Progenitor cell of endocrine pancreas (in vitro differentiated cells): ENCODE measurements at places on chromosomes 13 and 19.

- no peak for DNase-seq
- H3K36me3 ChIP-seq, result no peaks in the 10 kb centered on the region
- peaks cover 35% of the 10 kb centered on the region for H3K27me3 ChIP-seq
Observed at GRCh38 chr13:27293076-27293691, 22.6 kb downstream of the RASL11A start.

- no peak overlapping the region for H3K27ac ChIP-seq
- no peak overlapping the region for H3K4me3 ChIP-seq
- peaks cover 30% of the 10 kb centered on the region for H3K4me1 ChIP-seq
Observed at GRCh38 chr13:98222816-98223215, 45.7 kb upstream of the RNF113B start.

- peaks cover 26% of the 10 kb centered on the region for H3K4me1 ChIP-seq
- peaks cover 18% of the 10 kb centered on the region for H3K36me3 ChIP-seq
- H3K27ac ChIP-seq, result peak overlapping the region; percentile 14
- no peaks in the 10 kb centered on the region for H3K27me3 ChIP-seq
- no peak for DNase-seq
- no peak overlapping the region for H3K4me3 ChIP-seq
Observed at GRCh38 chr13:32530841-32531253, 7.7 kb downstream of the N4BP2L2 start.

DNA sequence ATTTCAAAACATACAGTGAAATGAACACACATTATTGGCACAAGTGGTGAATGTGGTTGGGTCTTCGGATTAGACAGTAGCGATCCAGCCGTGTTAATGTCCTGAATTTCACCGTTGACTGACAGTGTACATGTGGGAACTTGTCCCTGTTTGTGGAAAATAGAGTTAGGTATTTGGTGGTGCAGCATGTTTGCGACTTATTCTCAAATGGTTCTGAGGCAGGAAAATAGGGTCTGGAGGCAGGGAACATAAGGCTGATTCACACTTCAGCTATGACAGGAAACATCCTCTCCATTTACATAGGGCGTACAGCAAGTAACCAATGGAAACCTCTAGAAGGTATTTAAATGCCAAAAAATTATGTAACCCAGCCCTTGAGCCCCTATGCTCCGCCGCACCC is 4.2 kb downstream of the LGALS7B start:
- DNase-seq, result no peak
- no peaks in the 10 kb centered on the region for H3K4me1 ChIP-seq
- H3K4me3 ChIP-seq, result no peak overlapping the region
- no peak overlapping the region for H3K27ac ChIP-seq

- peaks cover 3% of the 10 kb centered on the region for H3K4me1 ChIP-seq
- no peak for DNase-seq
Observed at GRCh38 chr13:109387471-109387870, 398.9 kb downstream of the IRS2 start.

DNA sequence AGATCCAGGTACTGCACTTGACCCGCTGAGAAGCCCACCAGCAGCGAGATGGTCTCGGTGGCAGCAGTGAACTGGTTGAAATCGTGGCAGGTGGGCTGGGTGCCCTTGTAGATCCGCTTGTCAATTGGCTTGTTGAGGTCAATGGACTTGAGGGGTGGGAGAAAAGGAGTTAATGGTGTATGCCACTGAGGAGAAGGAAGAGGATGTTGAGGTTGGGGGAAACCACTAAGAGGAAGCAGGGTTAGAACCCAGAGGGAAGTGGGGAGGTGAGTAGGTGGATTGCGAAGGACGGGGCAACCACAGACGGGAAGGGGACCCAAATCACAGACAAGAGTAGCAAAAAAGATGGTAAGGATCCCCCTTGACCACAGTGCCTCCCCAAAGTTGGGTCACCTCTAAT is 1.7 kb downstream of the DMWD start:
- H3K27ac ChIP-seq, result peak overlapping the region; percentile 31
- H3K36me3 ChIP-seq, result peaks cover 17% of the 10 kb centered on the region
- DNase-seq, result no peak
- peak overlapping the region; percentile 92 for H3K4me3 ChIP-seq

GRCh38 chr19:18328340-18329034 is 5.6 kb upstream of the LSM4 start:
- H3K4me1 ChIP-seq, result peaks cover 12% of the 10 kb centered on the region
- H3K27ac ChIP-seq, result peak overlapping the region; percentile 80
- H3K36me3 ChIP-seq, result no peaks in the 10 kb centered on the region
- peak; percentile 69 for DNase-seq
